Immature natural killer cell (primary cell): ENCODE measurements at places on chromosomes 4 and X. TPM values are rescaled to one million over a fixed set of nuclear protein-coding genes. Genes with fewer than 3 reads are reported as not detected.

Gene HERC6
- polyA plus RNA-seq = 13.8 TPM

Gene CCDC110
- polyA plus RNA-seq = not detected

Gene F11
- not detected for polyA plus RNA-seq

Gene ARSJ
- not detected for polyA plus RNA-seq

Gene SPRY1
- 6.0 TPM for polyA plus RNA-seq

Gene S100G
- not detected for polyA plus RNA-seq

Gene SRPX2
- not detected for polyA plus RNA-seq

Gene JAKMIP1
- polyA plus RNA-seq = 7.9 TPM

Gene GABRQ
- polyA plus RNA-seq = not detected

Gene SFRP2
- not detected for polyA plus RNA-seq

Gene DCAF12L2
- not detected for polyA plus RNA-seq

DNA sequence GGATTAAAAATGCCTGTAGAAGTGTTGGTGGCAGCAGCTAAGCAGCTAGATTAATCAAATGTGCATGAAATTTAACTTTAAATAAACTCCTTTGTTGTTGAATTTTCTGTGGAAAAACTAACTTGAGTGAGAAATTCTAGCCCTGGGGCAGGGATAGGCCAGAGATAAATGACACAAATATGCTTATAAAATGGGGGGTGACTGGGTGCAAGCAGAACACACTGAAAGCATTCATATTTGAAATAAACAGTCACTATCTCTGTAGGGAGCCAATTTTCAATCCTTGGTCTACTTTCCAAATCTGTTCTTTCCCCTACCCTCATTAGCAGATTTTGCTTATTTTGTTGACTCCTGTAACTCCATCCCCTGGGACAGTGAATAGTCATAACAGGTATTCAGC is 47.9 kb downstream of the RBPJ start:
- no peak for DNase-seq

DNA sequence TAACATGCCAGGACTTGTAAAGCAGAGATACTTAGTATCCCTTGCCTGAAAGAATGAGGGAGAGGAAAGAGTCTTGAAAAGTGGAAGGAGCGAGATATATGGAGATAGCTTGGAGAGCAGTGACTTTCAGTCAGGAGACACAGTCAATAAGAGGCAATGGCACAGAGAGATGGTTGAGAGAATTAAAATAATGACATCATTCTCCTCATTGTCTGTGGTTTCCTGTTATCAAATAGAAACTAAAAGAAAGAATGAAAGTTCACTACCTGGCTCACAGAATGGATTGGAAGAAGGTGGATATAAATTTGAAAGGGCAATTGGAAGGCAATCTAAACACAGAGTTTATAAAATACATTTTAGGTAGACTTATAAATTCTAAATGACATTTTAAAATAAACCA is 760.2 kb upstream of the AADAT start:
- no peak for DNase-seq

DNA sequence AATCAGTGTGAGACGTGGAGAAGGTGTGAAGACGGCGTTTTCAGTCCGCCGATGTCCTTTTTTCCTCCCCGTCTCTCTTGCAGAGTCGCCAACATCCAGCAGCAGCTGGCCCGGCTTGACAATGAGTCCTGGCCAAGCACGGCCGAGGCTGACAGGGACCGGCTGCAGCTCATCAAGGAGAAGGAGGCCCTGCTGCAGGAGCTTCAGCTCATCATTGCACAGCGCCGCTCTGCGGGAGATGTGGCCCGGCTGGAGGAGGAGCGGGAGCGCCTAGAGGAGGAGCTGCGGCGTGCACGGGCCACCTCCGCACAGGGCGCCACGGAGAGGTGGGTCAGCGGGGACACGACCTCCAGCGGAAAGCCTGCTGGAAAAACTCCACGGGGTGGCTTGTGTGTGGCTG is 47.1 kb upstream of the CLCN4 start:
- DNase-seq = no peak

DNA sequence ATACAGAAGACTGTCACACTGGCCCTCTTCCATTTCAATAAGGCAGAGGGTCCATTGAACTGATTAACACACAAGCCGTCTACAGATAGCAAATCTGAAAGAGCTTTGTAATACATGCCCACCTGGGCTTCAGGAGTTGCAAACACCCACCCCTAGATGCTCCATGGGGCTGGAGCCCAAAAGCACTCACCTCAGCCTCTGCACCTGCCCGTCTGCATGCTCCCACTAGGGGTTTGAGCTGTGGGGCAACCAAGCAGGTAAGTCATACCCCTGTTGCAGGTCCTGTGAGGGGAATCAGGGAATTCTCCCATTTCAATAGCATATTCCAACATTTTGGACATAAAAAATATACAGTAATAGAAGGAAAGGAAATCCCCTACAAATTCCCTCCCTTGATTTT is 243.0 kb upstream of the KCNIP4 start:
- DNase-seq = no peak

DNA sequence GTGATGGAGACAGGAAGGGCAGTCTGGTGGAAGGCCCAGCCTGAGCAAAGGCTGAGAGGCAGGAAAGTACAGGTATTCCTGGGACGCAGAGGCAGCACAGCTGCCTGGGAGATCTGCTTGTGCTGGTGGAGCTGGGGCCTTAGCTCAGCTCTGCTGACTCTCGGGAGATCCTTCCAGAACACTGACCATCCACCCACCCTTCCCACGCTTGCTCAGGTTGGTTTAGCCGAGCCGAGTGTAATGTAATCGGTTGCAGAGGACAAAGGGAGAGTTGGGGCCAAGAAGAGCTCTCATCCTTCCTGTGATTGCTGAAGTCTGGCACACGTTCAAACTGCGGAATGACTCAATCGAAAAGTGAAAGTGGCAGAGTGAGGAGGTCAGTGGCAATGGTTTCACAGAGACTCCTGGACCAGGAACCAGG is 43.1 kb upstream of the GPR78 start:
- no peak for DNase-seq

DNA sequence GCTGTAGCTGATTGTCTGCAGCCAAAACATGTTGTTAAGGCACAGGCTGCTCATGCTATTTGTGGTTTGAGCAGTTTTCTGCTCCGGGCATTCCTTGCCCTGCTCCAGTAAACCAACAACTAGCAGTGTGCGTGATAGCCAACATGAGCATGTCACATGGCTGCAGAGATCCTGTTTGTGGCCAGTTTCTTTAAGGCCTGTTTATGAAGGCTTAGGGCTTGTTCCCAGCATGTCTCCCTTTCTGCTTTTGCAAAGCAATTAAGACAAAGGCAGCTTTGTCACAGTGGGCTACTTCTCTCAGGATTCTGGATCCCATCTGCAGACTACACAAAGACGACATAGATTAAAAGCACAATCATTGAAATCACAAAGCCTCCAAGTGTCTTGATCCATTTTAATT is 160.5 kb downstream of the ZNF518B start:
- no peak for DNase-seq

DNA sequence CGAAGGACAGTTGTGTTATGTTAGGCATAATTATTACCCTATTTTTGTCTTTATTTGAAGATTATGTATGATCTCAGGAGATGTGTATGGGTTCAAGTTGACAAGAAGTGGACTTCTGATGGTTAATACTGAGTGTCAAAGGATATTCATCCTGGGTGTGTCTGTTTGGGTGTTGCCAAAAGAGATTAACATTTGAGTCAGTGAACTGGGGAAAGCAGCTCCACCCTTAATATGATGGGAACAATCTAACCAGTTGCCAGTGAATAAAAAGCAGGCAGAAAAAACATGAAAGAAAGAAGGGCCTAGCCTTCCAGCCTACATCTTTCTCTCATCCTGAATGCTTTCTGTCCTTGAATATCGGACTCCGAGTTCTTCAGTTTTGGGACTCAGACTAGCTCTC is 332.6 kb downstream of the DTHD1 start:
- DNase-seq = no peak

- no peak for DNase-seq
Observed at GRCh38 chrX:110462957-110463356, 104.3 kb downstream of the RTL9 start.

GRCh38 chr4:163470391-163470790 is 3.2 kb downstream of the TKTL2 start:
- no peak for DNase-seq

DNA sequence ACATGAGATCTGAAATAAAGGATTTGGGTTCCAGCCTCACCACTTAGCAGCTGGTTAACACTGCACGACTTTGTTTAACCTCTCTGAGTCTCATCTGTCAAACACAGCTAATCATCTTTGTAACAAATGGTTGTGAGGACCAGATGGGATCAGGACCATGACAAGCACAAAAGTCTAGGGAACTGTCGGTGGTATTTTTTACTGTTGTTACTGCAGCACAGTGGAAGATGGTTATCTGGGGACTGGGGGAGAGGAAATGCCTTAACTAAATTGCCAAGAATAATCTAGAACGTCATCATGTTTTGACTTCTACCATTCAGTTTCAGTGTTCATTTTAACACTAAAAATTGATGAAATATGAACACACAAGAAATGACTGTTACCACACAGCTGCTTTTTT is 99.5 kb downstream of the ADGRA3 start:
- DNase-seq = no peak

DNA sequence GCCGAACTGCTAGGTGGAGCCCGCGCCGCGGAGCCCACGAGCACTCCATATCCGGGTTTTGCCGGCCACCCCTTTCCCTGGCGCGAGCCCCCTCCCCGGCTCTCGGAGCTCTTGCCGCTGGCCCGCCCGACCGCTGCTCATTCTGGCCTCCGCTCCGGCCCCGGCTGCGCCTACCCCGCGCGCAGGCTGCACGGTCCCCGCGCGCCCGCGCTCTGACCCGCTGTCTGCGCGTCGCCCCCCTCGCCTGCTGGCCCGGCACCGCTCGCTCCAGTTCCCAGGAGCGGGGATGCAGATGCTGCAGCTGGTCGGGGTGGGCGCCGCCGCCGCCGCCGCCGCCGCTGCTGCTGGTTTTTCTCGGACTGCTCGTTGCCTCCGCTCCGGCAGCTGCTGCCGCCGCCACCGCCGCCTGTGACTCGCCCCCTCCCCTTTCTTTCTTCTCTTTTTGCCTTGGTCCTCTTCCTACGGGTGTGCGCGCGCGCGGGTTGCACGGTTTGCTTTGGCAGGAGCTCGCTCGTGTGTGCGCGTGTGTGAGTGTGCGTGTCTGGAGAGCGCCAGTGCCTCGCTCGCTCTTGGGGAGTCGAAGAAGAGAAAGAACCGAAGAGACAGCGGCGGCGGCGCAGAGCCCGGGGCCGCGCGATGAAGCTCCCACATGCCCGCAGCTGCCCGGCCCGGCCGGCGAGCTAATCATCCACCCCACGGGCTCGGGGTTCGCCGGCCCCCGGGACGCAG is at the start of gene ADGRL3:
TSS of gene ADGRL3 (plus strand) at position 140 of the 729 bp plus-strand sequence.
- DNase-seq = no peak

DNA sequence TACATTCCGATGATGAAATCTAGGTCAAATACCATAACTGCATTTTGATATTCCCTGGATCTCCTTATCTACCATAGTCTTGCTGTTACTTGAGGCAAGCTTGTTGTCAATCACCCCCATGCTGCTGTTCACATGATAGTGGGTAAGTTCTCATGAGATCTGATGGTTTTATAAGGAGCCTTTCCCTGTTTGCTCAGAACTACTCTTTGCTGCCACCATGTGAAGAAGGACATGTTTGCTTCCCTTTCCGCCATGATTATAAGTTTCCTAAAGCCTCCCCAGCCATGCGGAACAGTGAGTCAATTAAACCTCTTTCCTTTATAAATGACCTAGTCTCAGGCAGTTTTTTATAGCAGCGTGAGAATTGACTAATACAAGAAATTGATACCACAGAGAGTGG is 432.0 kb downstream of the GLUD2 start:
- no peak for DNase-seq

DNA sequence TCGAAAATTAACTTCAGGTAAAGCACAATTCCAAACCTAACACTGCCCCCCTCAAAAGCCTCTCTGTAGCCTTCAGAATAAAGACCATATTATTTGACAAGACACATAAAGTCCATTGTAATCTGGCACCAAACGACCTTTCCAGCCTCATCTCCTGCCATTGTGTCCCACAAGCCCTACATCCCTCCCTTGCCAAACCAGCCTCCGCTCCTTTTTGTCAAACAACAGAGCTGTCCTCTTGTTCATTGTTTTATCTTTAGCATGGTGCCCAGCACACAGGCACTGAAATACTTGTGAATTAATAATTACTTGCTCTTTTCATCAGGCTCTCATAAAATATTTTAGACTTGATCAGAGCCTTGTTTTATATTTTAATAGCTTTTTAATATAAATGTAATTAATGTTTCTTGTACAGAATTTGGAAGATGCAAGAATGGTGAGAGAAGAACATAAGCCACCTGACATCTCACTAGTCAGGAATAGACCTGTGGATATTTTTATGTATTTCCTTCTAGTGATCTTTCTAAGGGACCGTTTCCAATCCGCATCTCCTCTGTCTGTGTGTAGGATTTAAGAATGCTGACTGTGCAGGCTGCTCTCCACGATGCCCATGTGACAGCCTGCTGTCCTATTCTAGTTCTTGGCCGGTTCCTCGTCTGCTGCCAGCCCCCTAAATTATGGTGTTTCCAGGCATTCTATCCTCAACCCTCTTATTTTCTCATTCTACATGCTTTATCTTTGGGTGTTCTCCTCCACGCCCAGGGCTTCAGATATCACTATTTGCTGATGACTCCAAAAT is 3.0 kb upstream of the IRF2 start:
- no peak for DNase-seq

GRCh38 chr4:2259036-2259540 is 2.8 kb downstream of the MXD4 start:
- no peak for DNase-seq

GRCh38 chrX:76279007-76279406 is 106.1 kb downstream of the PBDC1 start:
- peak; percentile 34 for DNase-seq

- DNase-seq = no peak
Observed at GRCh38 chr4:107408968-107409367, 311.1 kb downstream of the PAPSS1 start.

DNA sequence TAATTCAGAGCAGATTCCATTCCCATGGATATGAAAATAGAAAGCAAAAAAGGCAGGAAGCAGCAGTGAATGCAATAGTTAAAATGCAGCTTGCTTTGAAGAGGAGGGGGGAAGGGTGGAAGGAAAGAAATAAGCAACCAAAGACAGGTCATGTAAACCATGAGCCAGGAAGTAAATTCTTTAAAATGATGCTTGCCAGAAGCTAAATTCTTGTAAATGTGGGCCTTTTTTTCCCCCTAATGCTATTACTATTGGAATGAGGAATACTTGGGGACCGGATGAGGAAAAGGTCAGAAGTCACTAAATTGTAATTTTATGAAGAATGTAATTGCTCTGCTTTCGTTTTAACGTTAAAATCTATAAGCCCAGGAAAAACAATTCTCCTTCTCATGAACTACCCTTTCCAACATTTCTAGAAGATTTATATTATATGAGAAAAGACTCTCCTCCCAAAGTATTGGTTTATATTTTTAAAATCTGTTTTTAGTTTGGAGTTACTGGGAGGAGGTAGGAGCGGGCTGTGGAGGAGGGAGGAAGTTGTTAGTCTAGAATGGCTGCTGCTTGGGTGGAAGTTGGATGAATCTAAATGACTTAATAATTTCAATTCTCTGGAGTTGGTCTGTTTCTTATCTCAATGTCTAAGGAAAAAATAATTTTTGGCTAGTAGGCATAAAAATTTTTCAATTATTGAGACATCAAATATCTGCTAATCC is 77.6 kb upstream of the PCDH18 start:
- DNase-seq = no peak
